ENCODE measurements at places on chromosomes 12 and 14.

- no peak for DNase-seq
Observed at GRCh38 chr12:105590571-105590970, 260.1 kb downstream of the C12orf75 start.

GRCh38 chr12:75550401-75551240 is 39.2 kb upstream of the KRR1 start:
- no peak for DNase-seq

DNA sequence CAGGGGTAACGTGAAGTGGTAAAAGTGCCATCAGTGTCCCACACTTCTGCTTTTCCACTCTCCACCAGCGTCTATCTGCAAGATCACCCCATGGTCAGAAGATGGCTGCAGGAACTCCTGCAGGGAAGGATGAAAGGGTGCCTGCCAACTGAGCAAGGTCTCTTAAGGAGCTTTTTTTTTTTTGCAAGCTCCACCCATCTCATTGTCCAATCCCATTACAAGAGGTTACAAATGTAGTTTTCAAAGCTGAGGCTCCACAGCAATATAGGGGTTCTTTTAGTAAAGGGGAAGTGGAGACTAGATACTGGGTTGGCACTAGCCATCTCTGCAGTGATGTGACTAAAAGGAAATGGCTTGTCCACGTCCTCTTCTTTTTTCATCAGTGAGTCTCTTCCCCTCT is 5.9 kb upstream of the BHLHE41 start:
- no peak for DNase-seq

DNA sequence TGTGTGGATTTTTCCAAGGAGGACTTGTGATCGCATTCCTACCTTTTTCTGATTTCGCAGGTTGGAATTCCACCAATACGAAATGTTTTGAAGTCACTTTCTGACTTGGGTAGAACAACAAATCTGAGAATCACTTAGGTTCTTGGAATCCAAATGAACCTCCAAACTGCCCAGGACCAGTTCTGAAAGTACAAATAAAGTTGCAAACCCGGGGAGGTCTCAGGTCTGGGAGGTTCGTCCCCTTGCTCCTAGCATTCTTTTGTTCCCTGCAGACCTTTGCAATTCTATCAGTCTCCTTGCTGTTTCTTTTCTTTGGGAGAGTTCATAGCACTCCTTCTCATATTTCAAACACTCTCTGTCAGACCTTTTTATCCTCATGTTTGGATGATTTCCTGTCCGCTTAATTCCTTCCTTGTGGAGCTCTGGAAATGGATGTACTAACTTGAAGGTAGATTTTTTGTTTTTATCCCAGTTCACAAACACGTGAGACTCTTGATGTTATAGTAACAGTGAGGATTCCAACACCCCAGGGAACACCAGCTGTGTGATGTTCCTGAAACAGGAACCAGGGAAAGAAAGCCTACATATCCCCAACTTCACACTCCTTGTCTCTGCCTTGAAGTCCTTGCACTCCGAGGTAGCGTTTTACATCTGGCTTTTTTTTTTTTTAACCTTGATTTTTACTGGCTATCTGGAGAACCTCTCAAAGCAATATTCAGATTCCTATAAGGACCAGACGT is 70.6 kb downstream of the TMEM132C start:
- no peak for DNase-seq

DNA sequence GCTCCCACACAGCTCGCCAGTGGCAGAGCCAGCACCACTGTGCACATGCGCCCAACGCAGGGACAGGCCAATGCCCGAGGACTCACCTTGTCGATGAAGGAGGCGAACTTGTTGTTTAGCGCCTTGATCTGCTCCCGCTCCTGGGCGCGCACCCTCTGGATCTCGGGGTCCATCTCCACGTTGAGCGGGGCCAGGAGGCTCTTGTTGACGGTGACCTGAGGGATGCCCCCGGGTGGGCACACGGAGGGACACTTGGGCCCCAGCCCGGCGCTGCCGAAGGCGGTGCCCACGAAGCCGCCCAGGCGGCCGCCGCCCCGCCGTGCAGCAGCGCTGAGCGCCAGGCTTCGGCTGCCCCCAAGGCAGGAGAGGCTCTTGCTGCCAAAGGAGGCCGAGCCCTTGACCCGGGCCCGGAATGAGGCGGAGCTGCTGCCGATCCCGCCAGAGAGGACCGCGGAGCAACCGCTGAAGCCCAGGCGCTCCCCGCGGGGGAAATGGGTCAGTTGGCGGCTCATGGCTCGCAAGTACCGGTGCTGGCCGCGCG is at the start of gene KRT72:
TSS of gene KRT72 (minus strand) at position 523 of the 541 bp plus-strand sequence. CDS start at position 512, 11 bp downstream.
- DNase-seq, result no peak

- no peak for DNase-seq
Observed at GRCh38 chr12:57320639-57321038, 69.7 kb upstream of the STAC3 start.

DNA sequence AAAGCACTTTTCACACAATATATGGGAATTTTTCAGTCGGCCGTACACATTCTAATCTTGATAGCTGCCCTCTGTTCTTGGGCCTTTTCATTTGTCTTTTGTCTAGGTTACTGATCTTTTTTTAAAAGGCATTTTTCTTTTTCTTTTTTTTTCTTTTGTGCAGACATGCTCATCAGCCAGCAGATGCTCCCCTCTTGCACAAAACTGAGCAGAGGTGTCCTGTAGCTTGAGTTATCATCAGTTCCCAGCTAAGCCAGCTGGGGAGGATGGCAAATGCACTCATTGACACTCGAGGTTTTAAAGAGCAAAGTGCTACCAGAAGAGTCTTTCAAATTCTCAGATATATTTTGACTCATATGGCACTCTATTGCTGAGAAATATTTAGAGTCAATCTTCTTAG is 913.9 kb upstream of the SEL1L start:
- DNase-seq, result no peak

DNA sequence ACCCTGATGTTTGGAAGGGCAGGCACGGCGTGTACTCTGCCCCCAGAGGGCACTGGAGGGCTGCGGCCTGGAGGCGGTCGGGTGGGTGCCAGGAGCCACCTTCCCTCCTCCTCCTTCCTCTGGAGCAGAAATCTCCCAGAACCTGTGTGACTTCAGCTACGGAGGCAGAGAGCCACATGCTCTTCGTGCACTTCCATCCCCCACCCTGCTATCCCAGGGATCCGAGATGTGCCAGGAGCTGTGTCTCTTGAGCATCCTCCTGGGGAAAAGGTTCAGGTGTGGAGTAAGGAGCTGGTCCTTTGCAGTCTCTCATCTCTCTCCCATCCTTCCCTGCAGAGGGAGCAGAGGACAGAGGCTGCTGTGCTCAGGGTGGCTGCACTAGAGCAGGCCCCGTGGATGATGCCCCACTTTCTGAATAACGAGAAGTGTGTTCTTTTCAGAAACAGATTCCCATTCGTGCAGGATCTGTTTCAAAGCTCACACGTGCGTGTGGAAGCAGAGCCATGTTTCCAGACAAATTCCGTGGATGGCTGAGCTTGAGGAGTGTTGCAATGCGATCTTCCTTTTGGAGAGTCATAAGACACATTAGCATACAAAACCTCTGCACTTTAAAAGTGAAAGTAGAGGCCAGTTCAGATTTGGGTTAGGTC is 162.9 kb downstream of the ADGRD1 start:
- no peak for DNase-seq

DNA sequence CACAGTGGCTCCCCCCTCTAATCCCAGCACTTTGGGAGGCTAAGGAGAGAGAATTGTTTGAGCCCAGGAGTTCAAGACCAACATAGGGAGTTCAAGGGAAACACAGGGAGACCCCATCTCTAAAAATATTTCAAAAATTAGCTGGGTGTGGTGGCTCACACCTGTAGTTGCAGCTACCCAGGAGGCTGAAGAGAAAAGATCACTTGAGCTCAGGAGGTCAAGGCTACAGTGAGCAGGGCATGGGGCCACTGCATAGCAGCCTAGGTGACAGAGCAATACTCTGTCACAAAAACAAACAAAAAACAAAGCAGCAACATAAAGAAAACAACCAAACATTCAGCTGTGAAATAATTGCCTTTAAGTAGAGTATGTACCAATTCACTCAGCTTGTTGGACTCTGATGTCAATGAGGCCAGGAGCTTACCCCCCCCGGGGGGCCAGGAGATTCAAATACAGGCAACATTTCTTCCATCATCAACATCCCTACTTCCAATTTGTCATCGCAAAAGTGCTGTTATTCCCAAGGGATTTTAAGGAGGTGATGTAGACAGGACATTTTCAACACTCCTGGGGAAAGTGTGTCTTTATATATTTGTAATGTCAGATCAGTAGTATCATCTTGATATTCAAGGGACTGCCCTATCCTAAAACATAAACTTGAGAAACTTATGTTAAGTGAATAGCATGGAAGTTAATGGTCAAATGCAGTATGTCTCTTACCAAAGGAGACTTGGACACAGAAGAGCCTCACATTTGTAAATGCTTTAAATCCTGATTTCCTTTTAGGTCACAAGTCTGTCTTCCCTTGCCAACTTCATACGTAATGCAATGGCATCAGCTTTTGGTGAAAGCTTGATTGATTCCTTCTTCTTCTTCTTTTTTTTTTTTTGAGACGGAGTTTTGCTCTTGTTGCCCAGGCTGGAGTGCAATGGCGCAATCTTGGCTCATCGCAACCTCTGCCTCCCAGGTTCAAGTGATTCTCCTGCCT is 40.6 kb upstream of the AEBP2 start:
- no peak for DNase-seq

GRCh38 chr14:73269729-73270531 is 32.6 kb downstream of the PAPLN start:
- DNase-seq, result no peak

- no peak for DNase-seq
Observed at GRCh38 chr12:113473942-113474341, 2.3 kb upstream of the LHX5 start.

GRCh38 chr12:40312196-40312595 is 87.4 kb downstream of the LRRK2 start:
- DNase-seq, result no peak

DNA sequence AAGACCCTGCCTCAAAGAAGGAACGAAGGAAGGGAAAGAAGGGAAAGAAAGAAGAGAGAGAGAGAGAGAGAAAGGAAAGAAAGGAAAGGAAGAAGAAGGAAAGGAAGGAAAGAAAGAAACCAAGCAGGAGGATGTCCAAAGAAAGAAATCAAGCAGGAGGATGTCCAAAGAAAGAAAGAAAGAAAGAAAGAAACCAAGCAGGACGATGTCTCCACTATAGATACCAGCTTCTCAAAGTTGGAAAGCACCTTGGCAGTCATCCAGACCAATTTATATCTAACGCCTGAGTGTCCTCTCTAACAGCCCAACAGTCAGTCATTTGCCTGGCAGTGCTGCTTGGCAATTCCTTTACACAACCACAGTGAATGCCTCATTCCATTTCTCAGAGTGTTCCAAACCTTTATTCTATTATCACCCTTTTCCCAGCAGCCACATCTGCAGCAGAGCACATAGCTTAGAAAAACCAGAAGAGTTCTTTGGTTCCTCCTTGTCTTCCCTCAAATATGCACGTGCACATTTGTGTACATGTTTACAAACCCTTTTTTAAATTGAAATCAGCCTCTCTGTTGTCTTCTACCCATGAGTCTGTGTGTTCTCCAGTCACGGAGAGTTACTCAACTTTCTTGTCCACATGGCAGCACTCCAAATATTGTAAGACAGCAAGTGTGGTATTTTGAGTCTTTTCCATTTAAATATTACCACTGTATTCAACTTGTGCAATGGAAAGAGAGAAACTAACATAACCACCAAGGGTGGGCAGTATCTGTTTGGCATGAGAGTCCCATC is 138.4 kb downstream of the STXBP6 start:
- DNase-seq, result no peak

DNA sequence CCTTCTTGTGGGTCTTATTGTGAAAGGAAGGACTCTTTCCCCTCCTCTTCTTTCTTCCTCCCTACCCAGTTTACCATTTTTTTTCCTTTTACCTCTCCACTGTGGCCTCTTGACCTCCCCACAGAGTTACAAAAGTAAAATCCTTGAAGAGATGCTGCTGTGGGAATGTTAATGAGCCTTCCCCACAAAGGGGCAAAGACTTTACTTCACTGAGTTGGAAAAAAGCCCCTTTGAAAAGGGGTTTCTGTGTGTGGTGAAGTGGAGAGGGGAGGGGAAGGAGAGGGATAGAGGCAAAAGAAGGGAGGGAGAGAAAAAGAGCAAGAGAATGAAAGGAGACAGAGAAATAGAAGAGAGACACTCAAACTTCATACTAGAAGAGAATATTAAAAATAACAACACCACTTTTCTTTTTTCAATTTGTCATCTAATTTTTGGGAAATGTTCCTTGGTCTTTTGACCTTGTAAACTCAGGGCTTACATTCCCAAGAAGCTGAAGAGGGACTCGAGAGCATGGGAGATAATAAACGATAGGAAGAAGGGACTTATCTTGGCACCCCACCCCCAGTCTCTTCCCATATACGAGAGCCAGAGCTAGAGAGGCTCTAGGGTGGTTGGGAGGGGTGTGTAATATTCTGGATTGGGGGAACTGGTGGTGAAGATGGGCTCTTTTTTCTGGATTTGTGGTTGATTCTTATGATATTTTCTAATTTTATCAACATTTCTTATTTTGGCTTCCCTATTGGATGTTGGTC is 13.2 kb upstream of the SALL2 start:
- DNase-seq, result no peak

All from NCI-H2081 treated with DMSO at 0.1 percent for 48 hours (cell line).